Ureter (tissue), 1 donor: ENCODE measurements at places on chromosomes 16 and 17. TPM values are rescaled to one million over a fixed set of nuclear protein-coding genes. Genes with fewer than 3 reads are reported as not detected.

The HS3ST4 gene
- not detected for total RNA-seq

The MLST8 gene
- 37.0 TPM for total RNA-seq

- no peak for DNase-seq
Observed at GRCh38 chr17:46809110-46809571, 9.4 kb downstream of the WNT3 start.

DNA sequence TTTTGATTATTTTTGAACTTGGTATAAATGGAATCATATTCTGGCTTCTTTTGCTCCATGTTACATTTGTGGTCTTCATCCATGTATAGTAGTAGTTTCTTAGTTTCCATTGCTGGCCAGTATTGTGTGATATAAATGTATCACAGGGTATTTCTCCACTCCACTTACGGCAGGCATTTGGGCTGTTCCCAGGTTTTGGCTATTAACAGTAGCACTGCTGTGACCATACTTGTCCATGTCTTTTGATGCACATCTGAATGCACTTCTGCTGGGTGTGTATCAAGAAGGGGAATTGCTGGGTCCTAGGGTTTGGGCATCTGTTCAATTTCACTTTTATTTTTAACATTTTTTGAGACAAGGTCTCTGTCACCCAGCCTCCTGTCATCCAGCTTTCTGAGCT is 13.9 kb downstream of the NTN1 start:
- no peak for DNase-seq

DNA sequence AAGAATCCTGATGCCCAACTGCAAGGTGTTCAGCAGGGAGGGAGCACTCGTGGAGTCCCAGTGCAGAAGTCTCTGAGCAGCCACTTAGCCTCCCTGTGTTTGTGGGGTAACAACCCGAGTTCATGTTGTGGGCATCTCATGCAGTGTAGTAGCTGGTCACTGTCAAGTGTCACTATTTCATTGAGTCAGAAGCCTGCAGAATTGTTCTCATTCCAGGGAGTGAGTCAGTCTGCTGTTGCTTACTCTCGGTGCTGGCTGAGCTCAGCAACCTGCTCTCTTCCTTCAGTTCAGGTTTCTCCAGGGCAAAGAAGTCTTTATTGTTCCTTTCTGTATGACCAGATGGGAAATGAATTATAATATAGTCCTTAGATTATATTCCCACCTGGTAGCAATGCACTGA is 24.1 kb downstream of the HMOX2 start:
- no peak for DNase-seq

DNA sequence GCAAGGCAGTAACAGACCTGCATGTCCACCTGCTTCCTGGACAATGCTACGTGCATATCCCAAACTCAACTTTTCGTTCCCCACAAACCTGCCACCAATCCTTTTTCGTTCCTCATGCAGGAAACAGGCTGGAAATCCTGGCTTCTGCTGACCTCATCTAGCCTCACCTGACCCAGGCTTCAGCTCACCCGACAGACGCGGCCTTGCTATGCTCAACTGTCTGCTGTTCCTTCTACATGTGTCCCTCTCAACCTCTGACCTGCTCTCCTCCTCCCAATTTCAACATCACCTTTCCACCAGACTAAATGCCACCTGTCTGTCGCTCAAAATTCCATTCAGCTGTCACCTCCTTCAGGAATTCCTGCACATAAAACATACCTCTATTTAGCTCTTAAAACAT is 44.5 kb downstream of the XPO6 start:
- DNase-seq: no peak
